GOT3 (cell line): ENCODE measurements at places on chromosomes 2 and 18.

- no peak for DNase-seq
Observed at GRCh38 chr2:96977631-96978195, 8.7 kb downstream of the FAM178B start.

GRCh38 chr2:216884347-216884746, 24.5 kb upstream of the TNP1 start:
- DNase-seq = no peak

GRCh38 chr2:65681503-65681902, 249.1 kb upstream of the SPRED2 start:
- no peak for DNase-seq

DNA sequence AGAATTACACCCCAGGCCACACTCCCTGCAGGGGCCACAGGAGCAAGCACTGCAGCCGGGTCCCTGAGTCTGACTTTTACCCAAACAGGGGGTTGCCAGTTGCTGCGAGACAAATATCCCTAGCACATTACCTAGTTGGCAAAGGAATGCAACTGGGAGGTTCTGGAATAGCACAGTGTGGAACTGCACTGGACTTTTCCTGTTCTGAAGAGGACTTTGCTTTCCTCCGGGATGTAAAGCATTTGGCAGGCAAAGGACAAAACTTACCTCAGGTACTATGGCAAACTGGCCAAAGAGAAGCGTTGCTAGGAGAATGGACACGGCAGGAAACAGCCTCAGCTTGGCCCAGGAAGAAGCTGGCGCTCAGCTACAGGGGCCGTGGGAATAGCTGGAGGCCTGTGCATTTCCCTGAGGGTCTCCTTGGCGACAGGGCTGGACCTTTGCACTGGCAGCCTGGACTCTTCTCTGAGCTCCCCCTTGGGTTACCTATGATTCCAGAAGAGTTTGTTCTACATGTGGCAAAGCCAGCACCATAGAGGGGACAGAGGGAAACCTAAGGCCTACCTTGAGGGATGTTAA, 45.0 kb downstream of the BCL11A start:
- DNase-seq = no peak

DNA sequence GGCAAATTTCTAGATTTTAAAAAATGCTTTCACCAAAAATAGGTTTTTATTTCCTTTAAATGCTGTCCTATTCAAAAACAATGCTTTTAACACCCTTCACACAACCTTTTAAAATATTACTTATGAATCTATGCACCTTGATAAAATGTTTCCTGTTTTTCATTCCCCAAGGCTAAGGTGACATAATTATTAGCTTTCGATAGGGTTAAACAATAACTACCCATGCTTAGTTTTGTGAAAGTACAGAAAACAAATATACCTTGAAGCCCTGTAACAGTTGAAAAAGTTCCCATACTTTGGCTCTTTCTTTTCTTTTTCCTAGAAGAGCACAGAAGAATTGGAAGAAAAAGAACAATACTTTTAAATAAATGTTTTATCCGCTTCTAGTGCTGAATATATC, 54.9 kb upstream of the ITPRID2 start:
- DNase-seq = no peak

DNA sequence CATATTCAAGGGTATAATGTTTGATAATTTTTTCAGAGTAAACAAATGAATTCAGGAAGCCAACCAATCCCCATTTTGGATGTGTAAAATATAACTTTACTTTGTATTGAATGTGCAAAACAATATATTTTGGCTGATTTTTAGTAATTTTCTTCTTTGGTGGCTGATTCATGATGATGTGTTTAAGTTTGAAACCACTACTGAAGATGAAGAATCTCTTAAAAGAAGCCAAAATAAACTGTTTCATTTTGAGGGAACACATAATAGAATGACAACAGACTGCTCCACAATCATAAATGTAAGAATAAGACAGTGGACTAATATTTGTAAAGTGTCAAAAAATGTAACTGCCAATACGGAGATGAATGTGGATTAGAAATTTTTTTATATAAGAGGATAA, 52.5 kb upstream of the TRIM43 start:
- DNase-seq = no peak
